NCI-H1436 treated with DMSO at 0.1 percent for 48 hours (cell line): ENCODE measurements at places on chromosomes 3 and 15.
A peak's percentile ranks its signal among the peaks of the same experiment; 100 is the strongest.

GRCh38 chr3:34140616-34141015, 342.2 kb downstream of the PDCD6IP start:
- DNase-seq, result no peak

- DNase-seq, result no peak
Measured at GRCh38 chr15:85623315-85624049, 171.2 kb downstream of the KLHL25 start.

DNA sequence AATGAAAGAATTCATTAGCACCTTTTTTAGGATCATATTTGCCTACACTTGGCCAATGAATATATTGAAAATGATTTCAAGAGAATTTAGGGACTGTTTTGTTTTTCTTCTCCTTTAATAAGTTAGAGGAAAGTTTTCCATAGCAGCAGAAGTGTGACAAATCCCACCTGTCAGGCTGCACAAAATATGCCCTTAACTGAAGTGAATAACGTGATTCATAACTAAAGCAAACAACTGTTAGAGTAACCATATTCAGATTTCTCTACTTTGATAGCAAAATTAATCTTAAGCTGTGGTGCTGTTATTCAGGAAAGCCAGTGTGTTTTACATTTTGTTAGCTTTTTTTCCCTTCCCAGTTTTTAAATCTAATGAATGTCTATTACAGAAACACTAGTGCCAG, 121.4 kb downstream of the HCN4 start:
- DNase-seq, result no peak

GRCh38 chr3:138336454-138336999, 6.9 kb upstream of the NME9 start:
- DNase-seq, result no peak

DNA sequence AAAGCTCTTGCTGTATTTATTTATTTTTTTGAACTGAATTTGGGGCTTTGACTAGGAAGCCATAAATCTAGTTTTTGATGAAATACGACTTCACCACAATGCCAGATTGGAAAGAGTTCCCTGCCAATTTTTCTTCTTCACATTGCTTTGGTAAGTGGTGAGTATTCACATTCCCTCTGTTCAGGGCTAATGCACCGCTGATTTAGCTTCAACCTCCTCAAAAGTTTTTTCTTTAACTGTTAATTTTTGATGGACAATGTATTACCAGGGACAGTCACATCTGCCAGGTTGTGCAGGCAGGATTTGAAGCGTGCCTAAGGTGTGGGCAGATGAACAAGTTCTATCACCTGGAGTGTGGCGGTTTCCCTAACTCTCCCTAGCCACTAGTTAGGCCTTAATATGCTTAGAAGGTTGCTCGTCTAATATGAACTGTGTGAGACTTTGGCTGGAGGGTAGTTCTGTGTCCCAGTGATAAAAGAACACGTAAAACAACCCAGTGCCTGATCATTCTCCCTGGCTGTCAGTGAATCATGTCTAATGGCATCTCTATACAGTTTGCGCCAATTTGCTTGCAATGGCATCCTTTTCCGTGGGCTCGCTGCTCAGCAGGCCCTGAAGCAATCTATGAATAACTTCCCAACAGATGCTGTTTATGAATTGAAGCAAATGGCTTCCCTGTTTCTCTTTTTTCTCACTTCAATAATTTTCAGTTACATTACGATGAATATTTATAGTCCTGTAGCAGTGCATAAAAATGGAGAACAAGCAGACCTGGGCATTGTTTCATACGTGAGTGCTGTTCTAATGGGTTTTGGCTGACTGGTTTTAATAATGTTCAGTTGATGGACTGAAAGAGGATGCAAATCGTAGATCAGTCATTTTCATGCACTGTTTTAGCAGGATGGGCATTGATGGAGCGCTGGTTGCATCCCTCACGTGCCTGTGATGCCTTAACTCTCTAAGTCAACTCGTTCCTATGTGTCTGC, 243.2 kb upstream of the SUCLG2 start:
- DNase-seq, result no peak

GRCh38 chr3:183779896-183780465, 45.4 kb downstream of the MAP6D1 start:
- DNase-seq, result no peak

GRCh38 chr15:69414701-69415167, 585 bp downstream of the KIF23 start:
- no peak for DNase-seq

DNA sequence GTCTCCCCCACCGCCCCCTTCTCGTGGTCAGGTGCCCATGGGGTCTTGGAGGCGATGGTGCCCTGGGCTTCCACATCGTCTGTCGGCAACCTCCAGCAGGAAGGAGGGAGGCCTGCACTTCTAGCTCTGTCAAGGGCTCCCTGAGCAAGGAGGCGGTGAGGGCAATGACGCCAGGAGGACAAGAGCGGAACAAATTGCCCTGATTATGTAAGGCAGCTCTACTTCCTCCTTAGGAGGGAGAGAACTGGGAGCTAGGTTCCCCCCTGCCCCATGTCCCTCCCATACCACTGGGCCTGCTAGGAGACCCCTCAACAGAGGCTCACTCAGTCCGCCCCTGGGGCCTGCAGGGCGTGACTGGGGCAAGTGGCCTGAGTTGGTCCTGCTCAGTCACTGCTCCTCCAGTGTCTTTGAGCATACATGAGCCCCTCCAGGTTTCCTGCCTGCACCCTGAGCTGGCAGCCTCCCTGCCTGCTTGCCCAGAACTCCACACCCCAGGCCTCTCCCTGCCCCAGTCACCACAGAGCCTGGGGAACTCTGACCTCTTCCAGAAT, 56.1 kb downstream of the CACNA2D2 start:
- DNase-seq, result no peak

DNA sequence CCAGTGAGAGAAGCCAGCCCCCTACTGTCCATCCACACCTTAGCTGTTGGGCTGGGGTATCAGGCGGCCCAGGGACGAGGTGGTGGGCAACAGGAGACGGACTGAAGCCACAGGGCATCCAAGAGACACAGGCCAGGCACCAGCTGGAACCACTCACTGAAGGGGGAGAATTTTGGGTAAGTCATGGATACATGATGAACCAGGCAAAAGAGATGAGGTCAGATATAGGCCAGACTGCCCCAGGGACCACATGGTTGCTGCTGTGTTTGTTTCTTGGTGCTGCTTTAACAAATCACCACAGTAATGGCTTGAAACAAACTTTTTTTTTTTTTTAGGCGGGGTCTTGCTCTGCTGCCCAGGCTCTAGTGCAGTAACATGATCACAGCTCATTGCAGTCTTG, 66.4 kb downstream of the SEMA5B start:
- no peak for DNase-seq

- no peak for DNase-seq
Measured at GRCh38 chr3:117144853-117145252, 435.3 kb downstream of the TUSC7 start.

DNA sequence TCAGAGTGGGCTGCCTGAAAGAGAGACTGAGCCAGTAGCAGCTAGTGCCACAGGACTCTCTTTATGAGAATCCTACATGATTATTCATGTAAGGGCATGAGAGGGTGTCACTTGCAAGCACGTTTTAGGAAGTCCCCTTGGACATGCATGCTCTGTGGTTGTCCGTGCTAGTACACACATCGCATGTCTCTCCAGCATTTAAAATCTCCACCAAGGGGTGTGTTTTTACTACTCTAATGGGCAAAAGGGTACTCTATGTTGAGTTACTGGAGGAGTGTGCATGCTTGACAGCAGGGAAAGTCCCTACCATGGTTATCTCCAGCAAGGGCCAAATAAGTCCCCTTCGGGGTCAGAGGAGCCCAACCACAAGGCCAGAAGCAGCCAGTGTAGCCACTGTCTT, 70.7 kb downstream of the DCLK3 start:
- no peak for DNase-seq

GRCh38 chr3:62169906-62170660, 203.3 kb downstream of the FEZF2 start:
- no peak for DNase-seq

DNA sequence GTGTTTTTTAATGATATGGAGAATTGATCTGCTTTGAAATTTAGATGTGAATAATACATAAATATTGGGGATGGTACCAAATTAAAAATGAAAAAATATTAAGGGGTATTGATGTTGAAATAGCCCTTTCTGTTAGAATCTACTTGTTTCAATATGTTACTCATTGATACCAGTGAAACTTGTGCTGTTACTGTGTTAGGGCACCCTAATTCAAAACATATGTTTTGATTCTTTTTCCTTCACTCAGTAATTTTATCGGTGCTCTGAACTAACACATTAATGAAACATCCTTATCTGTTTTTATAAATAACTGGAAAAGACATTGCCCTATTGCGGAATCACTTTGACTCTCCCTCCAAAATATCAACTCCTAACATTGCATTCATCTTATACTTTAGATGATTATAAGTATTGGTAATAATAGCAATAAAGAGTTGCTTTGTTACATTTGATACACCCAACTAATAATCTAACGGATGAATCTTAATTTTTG, 52.0 kb upstream of the CCNB2 start:
- no peak for DNase-seq

DNA sequence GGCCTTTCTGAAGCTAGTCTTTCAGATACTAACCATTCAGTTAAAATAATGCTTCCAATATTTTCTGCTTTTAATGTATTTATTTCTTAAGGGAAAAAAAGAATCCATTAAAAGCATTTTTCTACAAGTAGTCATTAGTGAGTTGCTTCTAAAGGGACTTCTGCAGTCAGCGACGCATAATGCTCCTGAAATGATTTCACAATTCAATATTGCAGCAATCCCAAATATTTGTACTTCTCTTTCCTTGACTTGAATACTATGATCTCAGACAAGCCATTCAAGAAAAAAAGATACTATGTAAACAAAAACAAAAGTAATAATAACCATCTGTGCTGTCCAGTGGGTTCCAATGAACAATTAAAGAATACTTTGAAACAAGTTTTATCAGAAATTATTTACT, 681.0 kb downstream of the DIPK2A start:
- no peak for DNase-seq

DNA sequence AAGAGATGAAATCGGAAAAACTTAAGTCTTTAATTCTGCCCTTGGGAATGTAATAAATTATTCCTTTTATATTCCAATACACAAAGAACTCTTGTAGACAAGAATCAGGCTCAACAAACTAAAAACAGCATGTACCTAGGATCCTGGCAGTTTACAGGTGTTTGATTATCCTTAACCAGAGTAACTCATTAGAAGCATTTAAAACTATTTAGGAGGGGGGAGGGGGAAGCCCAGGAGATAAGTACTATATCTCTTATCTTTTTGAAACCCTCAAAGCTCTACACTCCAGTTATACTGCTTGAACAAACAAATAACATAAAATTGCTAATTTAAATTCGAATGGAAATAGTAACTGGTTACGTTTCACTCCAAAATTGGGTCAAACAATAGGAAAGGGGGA, 1.9 kb downstream of the CNBP start:
- DNase-seq, result no peak

GRCh38 chr3:184558726-184559125, 2.9 kb upstream of the EPHB3 start:
- DNase-seq, result no peak

GRCh38 chr3:20110826-20111225, 70.6 kb downstream of the KAT2B start:
- DNase-seq, result no peak

DNA sequence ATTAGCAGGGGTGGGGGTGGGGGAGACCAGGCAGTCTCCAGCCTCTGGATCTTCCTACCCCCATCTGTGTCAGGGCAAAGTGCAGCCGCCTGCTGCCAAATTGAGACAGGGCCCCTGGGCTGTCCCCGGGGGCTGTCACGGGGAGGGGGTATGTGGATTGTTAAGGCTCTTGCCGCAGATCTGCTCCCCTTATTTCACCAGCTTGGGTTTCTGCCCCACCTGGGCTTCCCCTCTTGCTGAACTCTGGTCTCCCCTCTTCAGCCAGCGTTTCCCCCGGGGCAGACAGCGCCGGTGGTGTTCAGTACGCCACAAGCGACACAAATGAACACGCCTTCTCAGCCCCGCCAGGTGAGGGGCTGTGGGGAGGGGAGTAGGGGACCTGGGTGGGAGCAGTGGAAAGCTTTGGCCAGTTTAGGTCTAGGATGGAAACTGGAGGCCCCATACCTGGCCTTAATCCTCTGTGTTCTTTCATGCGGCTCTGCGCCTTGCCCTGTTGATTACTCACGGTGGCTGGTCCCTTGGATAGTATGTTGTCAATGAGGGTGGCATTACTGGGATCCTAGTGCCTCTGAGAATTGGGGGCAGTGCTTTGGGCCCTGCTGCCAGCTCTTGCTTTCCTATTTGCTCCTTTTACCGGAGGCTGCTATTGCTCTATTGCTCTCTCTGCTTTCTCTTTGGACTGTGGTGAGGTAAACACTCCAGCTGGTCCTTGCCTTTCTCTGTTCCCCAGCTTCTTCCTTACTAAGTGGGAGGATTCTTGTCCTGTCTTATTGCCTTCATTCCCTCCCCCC, 1.7 kb downstream of the EIF4G1 start:
- DNase-seq, result no peak

DNA sequence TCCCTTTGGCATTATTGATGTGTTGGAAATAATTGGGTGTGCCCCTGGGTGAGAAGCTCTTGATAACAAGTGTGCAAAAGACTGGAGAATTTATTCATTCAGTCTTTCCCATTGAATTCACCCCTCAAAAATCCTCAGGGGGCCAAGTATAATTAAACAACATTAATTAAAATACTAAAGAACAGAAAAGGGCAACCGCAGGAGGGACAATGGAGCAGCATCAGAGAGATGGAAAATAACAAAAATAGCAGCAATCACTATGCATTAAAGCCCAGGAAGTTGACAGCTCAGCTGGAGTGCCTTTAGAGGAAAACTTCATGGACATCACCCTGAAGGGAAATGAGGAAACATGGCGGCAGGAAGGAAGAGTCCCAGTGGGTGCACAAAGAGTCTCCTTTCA, 227.6 kb downstream of the MINAR1 start:
- DNase-seq, result no peak

- DNase-seq, result no peak
Measured at GRCh38 chr3:138381413-138381901, 33.1 kb downstream of the MRAS start.

DNA sequence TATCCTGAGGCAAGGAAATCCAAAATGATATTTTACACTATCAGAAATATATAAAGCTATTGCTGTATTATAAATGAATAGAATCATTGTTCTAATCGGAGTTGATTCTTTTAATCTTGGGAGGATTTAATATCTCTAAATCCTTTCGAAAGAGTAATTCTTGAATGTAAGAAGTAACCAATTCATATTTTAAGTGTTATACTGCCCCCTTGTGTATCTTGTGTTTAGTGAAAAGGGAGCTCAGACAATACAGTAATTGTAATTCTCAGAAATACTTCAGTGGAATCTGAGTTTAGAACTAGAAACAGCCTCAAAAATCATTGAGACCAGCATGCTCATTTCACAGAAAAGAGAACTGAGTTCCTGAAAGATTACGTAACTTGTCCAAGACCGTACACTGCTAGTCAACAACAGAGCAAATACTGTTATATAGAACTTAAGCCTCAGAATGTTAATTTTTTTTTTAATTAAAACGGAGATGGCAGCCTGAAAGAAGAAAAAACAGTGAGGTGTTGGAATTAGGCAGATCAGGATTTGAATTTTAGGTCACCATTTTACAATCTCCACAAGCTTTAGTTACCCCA, 42.9 kb downstream of the PLCH1 start:
- DNase-seq, result peak; percentile 10

DNA sequence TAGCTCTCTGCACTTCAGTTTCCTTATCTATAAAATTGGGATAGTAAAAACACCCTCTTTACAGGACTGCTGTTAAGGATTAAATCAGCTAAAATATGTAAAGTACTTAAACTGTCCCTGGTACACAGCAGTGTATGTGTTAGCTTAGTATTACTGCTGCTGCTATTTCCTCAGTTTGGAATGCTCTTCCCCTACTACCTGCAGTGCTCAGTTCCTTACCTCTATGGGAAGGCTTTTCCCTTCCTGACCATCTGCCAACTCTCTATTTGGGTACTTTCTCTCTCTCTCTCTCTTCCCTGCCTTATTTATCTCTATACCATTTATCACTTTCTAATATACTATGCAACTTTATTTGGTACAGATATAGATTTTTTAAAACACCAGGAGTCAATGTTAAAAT, 26.5 kb downstream of the KPNA4 start:
- DNase-seq, result no peak
